ENCODE measurements at places on chromosomes 5 and 9. TPM values are rescaled to one million over a fixed set of nuclear protein-coding genes. Genes with fewer than 3 reads are reported as not detected.

Gene FAM151B
- 1.7 TPM for total RNA-seq

Gene IL33
- 0.61 TPM for total RNA-seq

Gene STPG3
- total RNA-seq, result not detected

Gene NUDT12
- total RNA-seq, result 1.9 TPM

Gene ABCA1
- 3.5 TPM for total RNA-seq

Gene PCDHA1
- 0.14 TPM for total RNA-seq

Gene LHFPL2
- total RNA-seq, result 54.0 TPM

Gene OGN
- not detected for total RNA-seq

Gene HNRNPK
- 532 TPM for total RNA-seq

Gene GARNL3
- 2.5 TPM for total RNA-seq
